RWPE2 (cell line): ENCODE measurements at places on chromosomes 16 and 17.

- no peak for DNase-seq
- no peak overlapping the region for H3K4me3 ChIP-seq
- no peaks in the 10 kb centered on the region for H3K4me1 ChIP-seq
- no peak overlapping the region for H3K27ac ChIP-seq
Observed at GRCh38 chr16:89759746-89760340, 38.5 kb downstream of the ZNF276 start.

GRCh38 chr17:48724251-48725003 is 1.4 kb downstream of the PRAC2 start:
- H3K36me3 ChIP-seq: no peaks in the 10 kb centered on the region
- H3K4me3 ChIP-seq: no peak overlapping the region
- peaks cover 99% of the 10 kb centered on the region for H3K27me3 ChIP-seq

DNA sequence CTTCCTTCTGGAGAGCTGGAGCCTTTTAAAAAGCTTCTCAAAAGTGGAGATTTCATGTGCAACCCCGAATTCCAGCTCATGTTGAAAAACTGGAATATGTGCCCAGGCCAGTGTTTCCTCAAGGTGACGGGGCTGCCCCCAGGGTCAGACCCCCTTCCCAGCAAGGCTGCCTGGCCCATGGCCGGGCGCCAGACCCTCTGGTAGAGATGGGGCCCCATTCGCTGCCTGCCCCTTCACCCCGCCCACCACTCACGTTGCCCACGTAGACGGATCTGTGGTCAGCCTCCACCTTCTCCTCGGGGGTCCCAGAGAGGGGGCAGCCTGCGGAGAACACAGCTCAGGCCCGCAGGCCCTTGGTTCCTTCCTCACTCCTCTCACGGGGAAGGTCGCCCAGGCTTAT is 1.1 kb downstream of the PABPN1L start:
- DNase-seq: no peak
- no peak overlapping the region for H3K4me3 ChIP-seq
- H3K27me3 ChIP-seq: no peaks in the 10 kb centered on the region
- H3K27ac ChIP-seq: no peak overlapping the region

GRCh38 chr16:49782405-49782804 is 73.5 kb downstream of the ZNF423 start:
- H3K4me1 ChIP-seq: no peaks in the 10 kb centered on the region
- H3K4me3 ChIP-seq: no peak overlapping the region
- H3K27me3 ChIP-seq: no peaks in the 10 kb centered on the region
- H3K36me3 ChIP-seq: no peaks in the 10 kb centered on the region

- no peaks in the 10 kb centered on the region for H3K36me3 ChIP-seq
- H3K27me3 ChIP-seq: no peaks in the 10 kb centered on the region
- no peak overlapping the region for H3K27ac ChIP-seq
- H3K4me3 ChIP-seq: no peak overlapping the region
Observed at GRCh38 chr17:2107506-2107905, 52.6 kb downstream of the HIC1 start.

- H3K4me3 ChIP-seq: no peak overlapping the region
- no peaks in the 10 kb centered on the region for H3K4me1 ChIP-seq
- H3K27me3 ChIP-seq: no peaks in the 10 kb centered on the region
- H3K27ac ChIP-seq: no peak overlapping the region
- DNase-seq: no peak
- H3K36me3 ChIP-seq: no peaks in the 10 kb centered on the region
Observed at GRCh38 chr16:64841482-64841881, 280.4 kb downstream of the CDH11 start.

DNA sequence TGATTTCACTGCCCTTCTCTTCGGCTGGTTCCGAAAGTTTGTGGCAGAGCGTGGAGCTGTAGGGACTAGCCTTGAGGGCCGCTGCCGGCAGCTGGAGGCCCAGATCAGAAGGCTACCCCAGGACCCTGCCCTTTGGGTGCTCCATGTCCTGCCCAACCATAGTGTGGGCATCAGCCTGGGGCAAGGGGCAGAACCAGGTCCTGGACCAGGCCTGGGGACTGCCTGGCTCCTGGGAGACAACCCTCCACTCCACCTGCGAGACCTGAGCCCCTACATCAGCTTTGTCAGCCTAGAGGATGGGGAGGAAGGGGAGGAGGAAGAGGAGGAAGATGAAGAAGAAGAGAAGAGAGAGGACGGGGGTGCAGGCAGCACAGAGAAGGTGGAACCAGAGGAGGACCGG is 856 bp upstream of the CXCL16 start:
- no peak overlapping the region for H3K4me3 ChIP-seq
- no peaks in the 10 kb centered on the region for H3K27me3 ChIP-seq
- H3K4me1 ChIP-seq: no peaks in the 10 kb centered on the region
- no peak for DNase-seq

DNA sequence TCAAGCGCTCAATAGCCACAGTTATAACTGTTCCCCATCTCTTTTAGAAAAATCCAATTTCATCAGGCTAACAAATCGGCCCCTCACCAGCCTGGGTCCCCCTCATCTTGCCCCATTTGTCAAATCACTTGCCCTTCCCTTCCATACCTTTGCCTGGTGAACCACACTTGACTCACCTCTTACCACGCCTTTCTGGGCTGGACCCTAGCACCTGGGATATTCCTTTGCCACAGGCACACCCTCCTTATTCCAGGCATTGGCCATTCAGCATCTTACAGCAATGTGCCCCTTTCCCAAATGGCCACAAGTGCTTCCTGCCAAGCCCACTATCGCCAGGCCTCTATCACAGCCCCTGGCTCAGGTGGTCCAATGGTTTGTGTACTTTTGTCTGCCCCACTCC is 14.9 kb downstream of the CMTM4 start:
- H3K27me3 ChIP-seq: no peaks in the 10 kb centered on the region
- peaks cover 8% of the 10 kb centered on the region for H3K4me1 ChIP-seq
- H3K36me3 ChIP-seq: peaks cover 8% of the 10 kb centered on the region
- peak overlapping the region; percentile 2 for H3K27ac ChIP-seq
- no peak overlapping the region for H3K4me3 ChIP-seq

- H3K4me3 ChIP-seq: no peak overlapping the region
- DNase-seq: no peak
- H3K4me1 ChIP-seq: peaks cover 24% of the 10 kb centered on the region
- peak overlapping the region; percentile 1 for H3K27ac ChIP-seq
- H3K27me3 ChIP-seq: no peaks in the 10 kb centered on the region
- peaks cover 14% of the 10 kb centered on the region for H3K36me3 ChIP-seq
Observed at GRCh38 chr17:17109256-17109655, 67.0 kb downstream of the MPRIP start.

DNA sequence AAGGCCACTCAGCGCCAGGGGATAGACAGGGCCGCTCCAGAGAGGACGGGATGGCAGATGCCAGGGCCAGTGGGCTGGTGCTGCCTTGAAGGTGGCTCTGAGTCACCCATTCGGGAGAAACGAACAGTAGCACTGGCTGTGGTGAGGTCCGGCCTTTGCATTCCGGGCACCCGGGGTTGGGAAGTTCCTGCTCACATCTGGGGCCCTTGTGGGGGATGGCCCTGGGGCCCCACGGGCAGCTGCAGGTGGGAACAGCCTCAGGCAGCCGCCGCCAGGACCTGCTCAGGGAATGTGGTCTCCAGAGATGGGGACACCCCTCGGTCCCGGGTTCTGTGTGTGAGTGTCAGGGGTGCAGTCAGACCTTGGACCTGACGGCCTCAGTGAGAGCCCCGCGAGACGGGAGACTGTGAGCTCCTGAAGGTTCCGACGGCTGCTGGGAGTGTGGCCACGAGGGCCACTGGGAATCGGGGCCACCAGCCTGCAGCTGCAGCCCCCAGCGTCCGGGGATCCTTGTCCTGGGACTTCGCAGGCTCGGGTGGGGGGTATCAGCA is 1.4 kb downstream of the CBFA2T3 start:
- no peak overlapping the region for H3K27ac ChIP-seq
- DNase-seq: no peak
- peaks cover 63% of the 10 kb centered on the region for H3K27me3 ChIP-seq
- H3K4me3 ChIP-seq: no peak overlapping the region
- H3K36me3 ChIP-seq: no peaks in the 10 kb centered on the region
- H3K4me1 ChIP-seq: no peaks in the 10 kb centered on the region

- H3K4me1 ChIP-seq: peaks cover 9% of the 10 kb centered on the region
- H3K36me3 ChIP-seq: no peaks in the 10 kb centered on the region
- H3K27me3 ChIP-seq: no peaks in the 10 kb centered on the region
- DNase-seq: no peak
- no peak overlapping the region for H3K4me3 ChIP-seq
Observed at GRCh38 chr17:28533091-28533807, 19.2 kb downstream of the UNC119 start.

DNA sequence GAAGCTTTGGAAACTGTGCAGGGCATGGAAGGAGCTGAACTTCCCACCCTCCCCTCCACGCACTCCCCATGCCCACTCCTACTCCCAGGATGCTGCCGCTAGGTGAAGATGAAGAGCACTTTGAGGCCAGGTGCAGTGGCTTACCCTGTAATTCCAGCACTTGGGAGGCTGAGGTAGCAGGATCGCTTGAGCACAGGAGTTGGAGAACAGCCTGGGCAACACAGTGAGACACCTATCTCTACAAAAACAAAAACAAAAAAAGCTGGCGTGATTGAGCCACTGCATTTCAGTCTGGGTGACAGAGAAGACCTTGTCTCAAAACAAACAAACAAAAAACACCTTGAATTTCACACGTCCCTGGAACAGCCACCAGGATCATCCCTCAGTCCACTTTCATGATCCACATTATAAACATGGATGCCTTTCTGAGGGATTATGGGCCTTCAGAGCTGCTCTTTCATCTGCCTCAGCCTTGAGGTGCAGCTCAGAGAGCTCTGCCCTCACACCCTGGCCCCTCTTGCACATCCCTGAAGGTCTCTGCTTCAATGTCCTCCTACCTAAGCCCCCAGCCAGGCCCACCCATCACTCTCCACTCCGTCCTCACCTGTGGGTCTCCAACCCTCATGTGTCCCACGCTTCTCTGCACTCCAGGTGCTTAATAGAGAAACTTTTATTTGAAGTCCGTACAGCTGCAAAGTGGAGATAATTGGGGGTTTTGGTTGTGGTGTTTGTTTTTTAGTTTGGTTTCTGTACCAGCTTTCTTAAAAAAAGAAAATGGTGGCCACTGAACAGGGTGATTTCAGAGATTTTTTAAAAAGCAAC is 25.8 kb downstream of the PHB1 start:
- no peak overlapping the region for H3K4me3 ChIP-seq
- no peaks in the 10 kb centered on the region for H3K4me1 ChIP-seq
- H3K36me3 ChIP-seq: no peaks in the 10 kb centered on the region
- DNase-seq: no peak
- no peak overlapping the region for H3K27ac ChIP-seq
- no peaks in the 10 kb centered on the region for H3K27me3 ChIP-seq

GRCh38 chr17:31493656-31494155 is 102.2 kb downstream of the RAB11FIP4 start:
- no peaks in the 10 kb centered on the region for H3K36me3 ChIP-seq
- no peaks in the 10 kb centered on the region for H3K27me3 ChIP-seq
- no peak overlapping the region for H3K4me3 ChIP-seq
- DNase-seq: no peak
- peaks cover 25% of the 10 kb centered on the region for H3K4me1 ChIP-seq
- H3K27ac ChIP-seq: peak overlapping the region; percentile 30
